CD4-positive, alpha-beta T cell treated with Interleukin-21 for 1 hour (primary cell): ENCODE measurements at places on chromosomes 13 and 19.

- DNase-seq: no peak
These were observed 329.8 kb upstream of the GPC6 start for GRCh38 chr13:92896842-92897241.

DNA sequence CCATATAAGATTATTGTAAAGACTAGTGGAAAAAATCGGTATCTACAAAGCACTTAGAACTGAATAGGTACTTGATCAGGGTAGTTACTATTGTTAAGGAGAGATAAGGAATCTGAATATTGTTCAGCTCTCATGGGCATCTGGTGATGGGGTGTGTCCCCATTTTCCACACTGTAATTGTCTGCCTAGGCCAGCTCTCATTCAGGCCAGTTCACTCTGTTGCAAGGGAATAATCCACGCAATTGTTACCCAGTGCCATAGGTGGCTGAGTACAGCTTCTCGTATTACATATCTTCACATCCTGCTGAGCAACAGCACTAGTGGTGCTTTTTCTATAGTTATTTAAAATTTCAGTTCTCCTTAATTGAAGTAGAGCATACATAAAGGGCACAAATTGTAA is 45.6 kb upstream of the C13orf42 start:
- DNase-seq: no peak

DNA sequence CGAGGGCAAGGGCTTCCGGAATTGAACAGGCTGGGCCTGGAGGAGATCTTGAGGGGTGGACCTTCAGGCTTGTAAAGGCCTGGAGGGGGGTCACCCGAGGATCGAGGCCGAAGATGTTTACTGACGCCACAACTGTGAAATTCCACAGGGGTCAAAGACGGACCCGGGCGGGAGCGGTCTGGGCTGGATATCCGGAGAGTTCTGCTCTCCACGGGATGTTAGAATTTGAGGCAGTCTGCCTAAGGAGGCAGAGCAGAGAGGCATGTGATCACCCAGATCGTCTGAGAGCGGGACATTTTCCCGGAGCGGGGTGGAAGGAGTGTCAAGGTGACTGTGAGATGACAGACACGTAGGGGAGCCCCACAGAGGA is 13.2 kb downstream of the KLHL26 start:
- DNase-seq: no peak

DNA sequence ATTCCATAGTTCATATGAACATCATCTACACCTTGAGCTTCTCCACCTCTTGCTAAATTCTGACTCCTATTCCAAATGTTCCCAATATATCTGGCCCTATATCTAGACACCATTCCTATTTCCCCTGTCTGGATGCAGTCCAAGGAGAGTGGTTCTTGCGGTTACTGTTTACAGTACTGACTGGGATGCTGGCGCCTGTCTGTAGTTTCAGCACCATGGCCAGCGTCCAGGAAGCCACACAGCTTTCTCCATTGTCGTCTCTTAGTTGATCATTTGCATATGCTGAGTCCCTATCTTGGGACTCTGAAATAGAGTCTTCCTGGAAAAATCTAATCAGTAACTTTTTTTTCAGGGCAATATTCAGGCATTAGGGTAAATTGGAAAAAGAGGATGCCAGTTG is 14.9 kb downstream of the LAIR2 start:
- peak; percentile 53 for DNase-seq

DNA sequence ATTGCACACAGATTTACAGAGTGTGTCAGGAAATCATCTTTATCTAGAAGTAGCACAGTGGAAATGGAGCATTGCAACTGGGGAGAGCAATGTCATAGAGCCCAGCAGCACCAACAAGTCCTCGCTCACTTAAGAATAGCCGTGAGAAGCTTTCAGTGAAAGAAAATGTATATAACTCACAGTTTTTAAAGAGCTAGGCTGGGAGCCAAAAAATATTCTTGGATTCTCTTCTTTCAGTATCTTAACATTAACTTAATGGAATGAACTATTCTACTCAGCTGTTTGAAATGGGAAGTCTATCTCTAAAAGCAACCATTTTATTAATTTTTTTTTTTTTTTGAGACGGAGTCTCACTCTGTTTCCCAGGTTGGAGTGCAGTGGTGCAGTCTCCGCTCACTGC is 329.6 kb downstream of the COG6 start:
- no peak for DNase-seq

- no peak for DNase-seq
These were observed 61.0 kb downstream of the NHLRC3 start for GRCh38 chr13:39099231-39099630.

- DNase-seq: no peak
These were observed 1.3 kb downstream of the DOCK6 start for GRCh38 chr19:11260996-11261395.

DNA sequence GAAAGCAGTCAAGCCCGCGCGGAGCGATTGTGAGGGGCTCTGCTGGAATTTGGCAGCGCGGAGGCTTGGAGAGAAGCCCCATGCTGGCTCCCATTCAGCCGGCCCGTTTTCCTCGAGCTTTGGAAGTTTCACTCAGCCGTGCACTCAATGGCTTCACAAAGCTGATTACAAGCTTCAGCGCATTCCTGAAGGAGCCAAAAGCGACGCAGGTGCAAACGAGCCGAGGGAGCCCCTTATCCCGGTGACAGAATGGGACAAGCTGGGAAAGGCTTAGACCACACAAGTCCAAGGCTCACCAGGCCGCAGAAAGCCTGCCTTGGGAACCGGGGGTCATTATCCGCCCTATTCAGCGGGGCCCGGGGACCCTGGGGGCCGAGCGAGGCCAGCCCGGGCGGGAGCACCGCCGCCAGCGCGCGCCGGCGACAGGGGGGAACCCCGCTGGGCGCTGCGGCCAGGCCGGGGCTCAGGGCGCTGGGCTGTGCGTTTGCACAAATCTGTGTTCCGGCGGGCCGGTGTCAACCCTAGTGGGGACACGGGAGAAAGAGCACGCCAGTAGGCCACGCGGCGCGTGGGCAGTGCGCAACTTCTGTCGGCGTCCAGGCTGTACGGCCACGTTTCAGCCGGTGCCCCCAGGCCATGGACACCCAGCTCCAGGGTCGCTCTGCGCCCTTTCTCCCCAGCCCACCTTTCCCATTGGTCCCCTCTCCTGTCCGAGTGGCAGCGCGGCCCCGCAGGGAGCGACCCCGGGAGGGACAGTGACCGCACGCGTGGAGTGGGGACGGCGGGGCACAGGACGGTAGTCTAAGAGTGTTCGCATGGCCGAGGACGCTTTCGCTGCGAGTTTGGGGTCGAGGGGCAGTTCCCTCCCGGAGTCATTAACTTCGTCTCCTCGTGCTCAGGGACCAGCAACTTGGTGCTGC is 37.3 kb downstream of the SOX1 start:
- DNase-seq: no peak

- DNase-seq: no peak
These were observed 6.6 kb downstream of the SIRT2 start for GRCh38 chr19:38892841-38893240.

DNA sequence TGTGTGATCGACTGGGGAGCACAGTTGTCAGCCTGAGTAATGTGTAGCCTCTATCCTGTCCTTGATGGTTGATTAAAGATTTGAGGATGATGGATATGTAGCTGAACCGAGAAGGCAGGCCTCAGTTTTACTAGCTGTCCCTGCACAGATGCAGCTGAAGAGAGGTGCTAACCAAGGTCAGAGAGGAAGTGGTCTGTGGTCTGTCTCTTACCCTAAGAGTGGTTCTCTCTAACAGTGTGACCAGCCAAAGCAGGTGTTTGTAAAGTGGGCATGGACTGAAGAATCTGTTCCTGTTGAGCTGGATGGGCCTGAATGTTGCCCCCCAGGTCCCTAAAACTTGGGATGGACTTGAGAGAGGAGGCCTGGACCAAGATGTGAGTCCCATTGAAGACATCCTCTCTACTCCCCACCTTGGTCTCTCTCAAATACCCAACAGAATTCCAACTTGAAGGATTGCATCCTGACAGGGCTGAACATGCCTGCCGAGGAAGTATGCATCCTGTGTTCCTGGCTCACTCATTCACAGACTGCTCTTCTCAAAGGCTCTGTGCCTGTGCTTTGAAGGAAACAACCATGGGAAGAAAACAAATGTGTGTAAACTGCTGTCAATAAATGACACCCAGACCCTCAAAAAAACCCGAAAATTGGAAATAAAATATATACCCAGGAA is 223.8 kb downstream of the MAB21L1 start:
- no peak for DNase-seq

DNA sequence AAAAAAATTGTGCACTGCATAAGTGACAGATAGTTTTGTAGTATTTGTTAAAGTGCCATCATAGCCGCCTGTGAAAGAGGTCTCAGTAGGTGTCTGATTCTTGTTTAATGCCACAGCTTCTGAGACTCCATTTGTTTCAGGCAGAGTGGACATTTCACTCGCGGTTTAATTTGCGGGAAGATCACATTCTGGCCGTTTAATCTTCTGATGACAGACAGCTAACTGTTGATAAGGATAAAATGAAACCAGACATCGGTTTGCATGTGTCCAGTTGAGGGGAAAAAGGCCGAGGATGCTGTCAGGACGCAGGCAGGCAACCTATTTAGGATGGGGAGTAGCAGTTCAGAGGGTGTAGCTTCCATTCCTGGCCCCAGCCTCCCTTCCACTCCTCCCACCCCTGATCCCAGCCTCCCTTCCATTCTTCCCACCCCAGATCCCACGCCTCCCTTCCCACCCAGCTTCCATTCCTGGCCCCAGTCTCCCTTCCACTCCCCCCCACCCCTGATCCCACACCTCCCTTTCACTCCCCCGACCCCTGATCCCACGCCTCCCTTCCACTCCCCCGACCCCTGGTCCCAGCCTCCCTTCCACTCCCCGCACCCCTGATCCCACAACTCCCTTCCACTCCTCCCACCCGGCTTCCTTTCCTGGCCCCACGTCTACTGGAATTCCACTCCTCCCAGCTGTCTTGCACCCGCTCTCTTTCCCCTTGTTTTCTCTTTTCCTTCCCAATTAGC is 23.8 kb downstream of the ATP11A start:
- no peak for DNase-seq
